ENCODE measurements at places on chromosomes 12 and 14.

GRCh38 chr12:124765581-124766489, 97.8 kb downstream of the SCARB1 start:
- DNase-seq, result no peak

DNA sequence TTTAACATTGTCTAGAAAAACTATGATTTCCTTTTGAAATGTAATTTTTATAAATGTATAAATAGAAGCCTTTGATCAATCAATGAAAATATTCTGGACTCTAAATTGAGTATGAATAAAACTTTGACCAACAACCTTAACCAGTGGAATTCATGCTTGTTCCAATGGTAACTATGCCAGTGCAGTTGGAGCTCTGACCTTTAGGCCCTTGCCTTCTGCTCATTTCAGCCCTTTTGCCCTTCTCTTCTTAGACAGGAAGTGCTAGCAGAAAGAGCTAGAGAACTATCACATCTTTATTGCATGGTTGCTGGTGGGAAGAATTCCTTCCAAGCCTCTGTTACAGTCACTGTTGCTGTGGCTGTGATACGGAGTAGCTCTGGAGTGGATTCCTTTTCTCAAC, 39.7 kb downstream of the TTC8 start:
- DNase-seq, result no peak

DNA sequence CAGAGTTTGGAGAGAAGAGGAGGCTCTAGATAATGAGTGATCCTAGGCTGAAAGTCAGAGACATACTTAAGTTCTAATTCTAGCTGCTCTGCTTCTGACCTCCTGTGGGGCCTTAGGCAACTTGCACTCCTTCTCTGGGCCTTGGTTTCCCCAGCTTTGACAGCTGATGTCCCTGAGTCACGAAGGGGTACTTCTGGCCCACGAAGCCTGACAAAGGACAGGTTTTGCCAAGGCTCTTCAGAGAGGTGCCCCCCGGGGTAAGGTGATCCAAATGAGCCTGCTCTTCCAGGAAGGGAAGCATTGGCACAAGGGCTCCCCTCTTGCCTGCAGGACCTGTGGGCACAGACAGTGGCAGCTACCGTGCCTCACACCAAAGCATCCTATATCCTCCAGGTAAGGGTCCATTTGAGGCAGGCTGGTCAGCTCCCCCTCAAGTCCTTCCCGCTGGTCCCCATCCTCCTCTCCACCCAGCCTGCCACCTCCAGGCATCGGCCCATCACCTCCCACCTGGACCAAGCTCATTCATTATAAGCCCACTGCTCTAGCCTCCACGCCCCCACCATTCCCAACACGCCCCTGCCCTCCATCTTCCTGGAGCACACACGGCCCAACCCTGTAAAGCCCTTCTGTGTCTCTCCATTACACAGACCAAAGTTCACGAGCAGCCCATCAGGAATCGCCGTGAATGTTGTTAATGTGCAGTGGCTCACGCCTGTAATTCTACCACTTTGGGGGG, 1.9 kb upstream of the PPP1R13B start:
- no peak for DNase-seq

DNA sequence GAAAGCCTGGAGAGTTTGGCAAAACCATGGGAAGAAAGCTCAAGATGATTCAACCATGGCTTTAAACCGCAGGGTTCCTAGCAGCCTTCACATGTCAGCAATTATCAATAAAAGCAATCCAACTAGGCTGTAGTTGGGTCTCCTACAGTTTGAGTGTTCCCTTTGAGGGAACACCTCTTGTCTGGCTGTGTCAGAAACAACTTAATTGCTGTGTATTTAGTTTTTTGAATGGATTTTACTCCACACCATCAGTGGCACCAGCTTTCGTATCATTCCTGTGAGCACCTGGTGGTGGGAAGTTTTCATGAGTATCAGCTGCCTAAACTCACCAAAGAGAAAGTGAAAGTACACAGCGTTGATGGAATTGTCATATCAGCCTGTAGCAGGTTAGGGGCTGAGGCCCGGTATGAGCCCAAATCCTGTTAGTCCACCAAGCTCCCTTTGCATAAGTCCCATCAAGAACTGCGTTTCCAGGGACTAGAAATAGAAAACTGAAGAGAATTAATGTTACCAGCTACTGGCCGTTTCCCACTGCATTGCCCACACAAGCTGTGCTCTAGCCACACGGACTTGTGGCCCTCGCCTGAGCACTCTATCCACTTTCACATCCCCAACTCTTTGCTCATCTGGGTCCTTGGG, 10.9 kb upstream of the IL26 start:
- DNase-seq, result no peak

- DNase-seq, result no peak
Observed at GRCh38 chr12:132986885-132987225, 688 bp downstream of the ZNF26 start.

- DNase-seq, result no peak
Observed at GRCh38 chr12:109586385-109587296, 13.0 kb downstream of the MVK start.

- DNase-seq, result no peak
Observed at GRCh38 chr12:88472775-88473174, 107.5 kb downstream of the KITLG start.

DNA sequence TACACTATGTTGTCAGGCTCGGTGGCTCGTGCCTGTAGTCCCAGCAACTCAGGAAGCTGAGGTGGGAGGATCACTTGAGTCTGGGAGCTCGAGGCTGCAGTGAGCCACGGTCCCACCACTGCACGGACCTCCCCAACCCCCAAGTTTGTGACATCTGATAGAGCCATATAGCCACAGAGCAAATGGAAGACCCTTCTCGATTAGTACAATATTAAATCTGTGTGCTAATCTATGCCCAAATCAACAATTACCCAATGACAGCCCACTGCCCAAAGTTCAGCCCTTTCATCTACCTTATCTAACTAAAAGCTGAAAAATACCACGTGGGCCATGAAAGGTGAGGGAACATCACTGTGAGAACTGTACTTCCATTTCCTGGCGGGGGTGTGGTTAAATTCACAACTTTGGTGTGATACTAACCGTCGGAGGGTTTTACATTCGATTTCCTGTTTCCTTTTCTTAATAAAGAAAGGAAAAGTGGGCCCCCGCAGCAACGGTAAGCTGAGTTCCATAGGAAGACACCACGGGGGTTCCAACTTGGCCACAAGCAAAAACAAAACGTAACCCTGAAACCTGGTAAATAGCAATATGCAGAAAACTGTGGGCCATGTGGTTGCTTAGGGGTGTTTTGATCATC, 31.2 kb upstream of the FOS start:
- DNase-seq, result peak; percentile 30

- peak; percentile 60 for DNase-seq
Observed at GRCh38 chr12:123388177-123388950, 4.4 kb downstream of the KMT5A start.

DNA sequence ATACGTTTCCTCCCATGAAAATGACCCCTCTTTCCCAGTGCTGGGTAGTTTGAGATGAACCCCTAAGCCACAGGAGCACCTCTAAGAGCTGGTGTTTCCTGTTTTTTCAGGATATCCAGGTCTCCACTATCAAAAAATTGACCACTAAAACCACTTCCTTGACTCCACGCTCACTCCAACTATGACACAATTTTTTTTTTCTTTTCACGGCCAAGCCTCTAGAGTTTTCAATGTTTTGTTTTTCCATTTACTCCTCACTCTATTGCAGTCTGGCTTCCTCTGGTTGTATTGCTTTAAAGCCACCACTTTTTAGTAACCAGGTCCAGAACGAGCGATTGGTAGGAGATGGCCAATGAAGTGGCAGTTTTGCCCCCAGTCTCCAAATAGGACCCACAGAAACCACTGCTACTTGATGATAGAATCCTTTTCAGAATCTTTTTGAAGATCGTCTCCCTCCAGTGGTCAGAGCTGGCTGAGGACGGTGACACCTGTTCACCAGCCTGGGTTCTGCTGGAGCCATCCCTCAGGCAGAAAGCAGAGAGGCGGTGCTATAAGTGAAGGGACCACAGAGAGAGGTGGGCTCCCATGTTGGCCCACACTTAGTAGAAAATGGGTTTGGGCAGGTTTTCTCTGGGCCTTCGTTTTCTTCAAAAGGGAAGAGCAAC, 454.4 kb downstream of the VRK1 start:
- no peak for DNase-seq

- DNase-seq, result no peak
Observed at GRCh38 chr12:47985596-47986290, 18.5 kb downstream of the COL2A1 start.

- no peak for DNase-seq
Observed at GRCh38 chr14:63286071-63286470, 32.7 kb downstream of the GPHB5 start.

GRCh38 chr12:53067074-53067992, 11.9 kb downstream of the SPRYD3 start:
- no peak for DNase-seq

GRCh38 chr12:132711080-132711843, 620 bp downstream of the PGAM5 start:
- peak; percentile 22 for DNase-seq

- DNase-seq, result no peak
Observed at GRCh38 chr12:23686095-23686494, 263.4 kb downstream of the SOX5 start.

GRCh38 chr12:57741413-57741789, 2.9 kb upstream of the AGAP2 start:
- no peak for DNase-seq

DNA sequence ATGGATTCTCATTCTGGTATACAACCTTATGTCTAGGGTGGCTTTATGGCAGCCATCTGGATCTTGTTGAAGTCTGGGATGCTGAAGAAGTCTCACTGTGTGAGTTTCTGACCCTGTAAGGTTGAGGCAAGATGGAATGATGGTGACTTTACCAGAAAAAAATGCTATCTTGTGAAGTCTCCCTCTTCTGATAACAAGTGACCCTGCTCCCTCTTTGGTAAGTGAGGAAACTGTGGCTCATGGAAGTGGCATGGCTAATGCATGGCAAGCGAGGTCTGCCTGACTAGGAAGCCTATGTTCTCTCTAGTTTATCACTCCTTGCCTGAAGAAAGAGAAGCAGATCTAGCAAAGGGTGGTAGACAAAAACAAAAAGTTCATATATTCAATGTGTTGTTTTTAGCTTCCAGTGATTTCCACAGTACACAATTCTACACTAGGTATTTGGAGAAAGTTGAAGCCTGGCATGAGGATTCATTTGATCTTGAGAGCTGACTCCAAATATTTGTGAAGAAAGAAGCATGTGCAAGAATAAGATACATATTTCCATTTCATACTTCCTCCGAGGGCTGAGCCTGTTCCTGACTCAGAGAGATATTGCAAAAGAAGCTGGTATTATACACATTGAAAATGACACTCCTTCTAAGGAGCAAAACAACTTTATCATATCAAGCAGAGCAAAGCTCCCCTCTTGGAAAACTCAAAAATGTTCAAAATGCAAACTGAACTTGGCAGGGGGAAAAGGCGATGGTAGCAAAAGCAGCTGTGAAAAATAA, 63.6 kb downstream of the HELB start:
- DNase-seq, result no peak

- no peak for DNase-seq
Observed at GRCh38 chr12:124512667-124513296, 54.6 kb downstream of the NCOR2 start.

DNA sequence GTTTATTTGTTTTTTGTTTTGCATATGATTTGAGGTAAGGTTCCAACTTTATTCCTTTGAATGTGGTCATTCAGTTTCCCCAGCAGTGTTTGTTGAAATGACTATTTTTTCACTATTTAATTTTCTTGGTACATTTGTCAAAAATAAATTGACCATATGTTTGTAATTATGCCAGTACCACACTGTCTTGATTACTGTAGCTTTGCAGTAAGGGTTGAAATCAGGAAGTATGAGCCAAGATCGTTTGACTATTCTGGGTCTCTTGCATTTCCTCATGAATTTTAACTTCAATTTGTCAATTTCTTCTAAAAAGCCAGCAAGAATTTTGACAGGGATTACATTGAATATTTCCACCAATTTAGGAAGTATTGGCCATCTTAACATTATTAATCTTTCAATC, 199.3 kb upstream of the PPFIA2 start:
- DNase-seq, result no peak

- DNase-seq, result no peak
Observed at GRCh38 chr12:118237908-118238307, 102.0 kb downstream of the PEBP1 start.

GRCh38 chr12:29730481-29730880, 53.3 kb downstream of the TMTC1 start:
- DNase-seq, result no peak

DNA sequence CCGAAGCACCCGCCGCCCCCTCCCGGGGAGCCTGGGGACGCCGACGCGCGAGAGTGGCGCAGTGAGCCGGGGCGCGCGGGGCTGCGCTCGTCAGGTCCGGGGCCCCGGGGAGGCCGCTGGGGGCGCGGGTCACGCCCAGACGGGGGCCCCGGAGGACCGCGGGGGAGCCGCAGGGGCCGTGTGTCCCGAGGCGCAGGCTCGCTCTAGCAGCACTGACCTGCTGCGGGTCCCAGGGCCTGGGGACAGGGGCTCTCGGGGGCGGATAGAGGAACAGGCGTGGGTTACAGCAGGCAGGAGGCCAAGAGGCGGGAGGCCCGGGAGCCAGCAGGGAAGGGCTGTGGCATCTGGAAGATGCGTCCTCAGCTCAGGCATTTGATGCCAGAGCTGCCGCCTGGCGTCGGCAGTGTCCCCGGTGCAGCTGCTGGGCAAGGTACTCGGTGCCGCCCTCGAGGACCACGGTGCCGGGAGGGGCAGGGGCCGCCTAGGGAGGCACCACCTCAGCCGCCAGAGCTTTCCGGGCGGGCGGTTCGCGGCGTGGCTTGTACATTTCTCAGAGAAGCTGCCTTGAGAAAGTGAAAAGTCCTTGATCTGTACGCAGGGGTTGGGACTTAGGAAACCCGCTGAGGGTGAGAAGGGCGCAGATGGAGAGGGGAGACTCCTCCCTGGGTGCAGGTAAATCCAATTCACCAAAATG, 1.2 kb downstream of the WNT5B start:
- no peak for DNase-seq

GRCh38 chr12:66964629-66965028, 285.8 kb upstream of the GRIP1 start:
- no peak for DNase-seq

DNA sequence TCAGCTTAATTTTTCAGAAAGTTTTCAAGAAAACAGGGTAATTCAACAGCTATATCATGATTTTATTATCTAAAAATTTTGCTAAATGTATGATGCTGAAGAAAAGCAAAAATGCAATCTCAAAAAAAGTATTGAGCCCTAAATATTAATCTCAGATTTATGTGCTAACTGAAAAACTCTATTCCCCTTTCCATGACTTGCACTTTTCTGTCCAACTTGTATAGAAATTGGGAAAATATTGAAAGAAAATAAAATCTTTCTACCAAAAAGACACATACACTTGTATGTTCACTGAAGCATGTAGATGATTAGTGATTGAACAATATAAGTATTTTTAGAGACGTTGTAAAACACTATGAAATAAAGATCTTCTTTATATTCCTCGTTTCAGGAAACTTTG, 368.0 kb upstream of the ATXN7L3B start:
- DNase-seq, result no peak

GRCh38 chr12:122423258-122424165, 1.0 kb upstream of the CLIP1 start:
- DNase-seq, result no peak

GRCh38 chr14:93893661-93894261, 33.4 kb upstream of the FAM181A start:
- no peak for DNase-seq

- DNase-seq, result no peak
Observed at GRCh38 chr12:27331291-27331926, 1.2 kb upstream of the BMAL2 start.

- DNase-seq, result no peak
Observed at GRCh38 chr12:64160021-64160710, 61.9 kb downstream of the KICS2 start.
